ENCODE measurements at places on chromosomes 7 and 10. TPM values are rescaled to one million over a fixed set of nuclear protein-coding genes. Genes with fewer than 3 reads are reported as not detected.

H2BK1 gene
- polyA plus RNA-seq = not detected

LRIT1 gene
- polyA plus RNA-seq = not detected

GDF2 gene
- not detected for polyA plus RNA-seq

MYPN gene
- polyA plus RNA-seq = 2.2 TPM

PRSS58 gene
- not detected for polyA plus RNA-seq

XPNPEP1 gene
- 152 TPM for polyA plus RNA-seq

PHKG1 gene
- 0.37 TPM for polyA plus RNA-seq

AOAH gene
- 0.05 TPM for polyA plus RNA-seq

FUOM gene
- 19.0 TPM for polyA plus RNA-seq

NACAD gene
- 0.18 TPM for polyA plus RNA-seq

ANKRD61 gene
- 0.22 TPM for polyA plus RNA-seq

Data from mammary epithelial cell (primary cell).